ENCODE measurements at places on chromosomes 11 and 22. TPM values are rescaled to one million over a fixed set of nuclear protein-coding genes. Genes with fewer than 3 reads are reported as not detected.

- no peak for DNase-seq
These were observed 1.6 kb downstream of the YIF1A start for GRCh38 chr11:66287211-66287888.

DNA sequence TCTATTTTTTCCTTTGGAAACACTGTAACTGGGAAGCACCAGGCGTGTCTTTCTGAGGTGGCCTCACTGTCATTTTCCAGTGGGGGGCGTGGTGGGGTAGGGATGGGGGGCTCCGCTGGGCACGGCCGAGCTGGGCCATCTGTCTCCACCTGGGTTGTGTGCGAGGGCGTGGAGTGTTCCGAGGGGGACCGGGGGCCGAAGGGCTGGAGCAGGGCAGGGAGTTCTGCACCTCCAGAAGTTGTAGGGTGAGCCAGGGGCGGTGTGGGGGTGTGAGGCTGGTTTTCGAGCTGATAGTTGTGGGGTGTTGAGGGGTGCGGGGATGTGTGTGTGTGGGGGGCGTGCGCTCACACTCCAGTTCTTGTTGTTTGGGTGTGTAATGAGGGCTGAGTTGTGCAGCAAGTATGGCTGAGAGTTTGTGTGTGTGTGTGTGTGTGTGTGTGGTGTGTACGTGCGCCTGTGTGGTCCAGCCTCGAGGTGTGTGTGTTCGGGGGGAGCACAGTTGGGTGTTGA, 10.8 kb downstream of the YPEL4 start:
- no peak for DNase-seq

OR51I1 gene
- total RNA-seq, result 2.9 TPM

- no peak for DNase-seq
These were observed 12.9 kb downstream of the TSPAN32 start for GRCh38 chr11:2314525-2315394.

- no peak for DNase-seq
These were observed 49.8 kb downstream of the PACSIN2 start for GRCh38 chr22:42964994-42965699.

KCNK4 gene
- total RNA-seq, result not detected

MAFF gene
- 15.0 TPM for total RNA-seq

ANKK1 gene
- total RNA-seq, result not detected

GRCh38 chr22:48051796-48052620, 1289.6 kb downstream of the TBC1D22A start:
- DNase-seq, result no peak

DNA sequence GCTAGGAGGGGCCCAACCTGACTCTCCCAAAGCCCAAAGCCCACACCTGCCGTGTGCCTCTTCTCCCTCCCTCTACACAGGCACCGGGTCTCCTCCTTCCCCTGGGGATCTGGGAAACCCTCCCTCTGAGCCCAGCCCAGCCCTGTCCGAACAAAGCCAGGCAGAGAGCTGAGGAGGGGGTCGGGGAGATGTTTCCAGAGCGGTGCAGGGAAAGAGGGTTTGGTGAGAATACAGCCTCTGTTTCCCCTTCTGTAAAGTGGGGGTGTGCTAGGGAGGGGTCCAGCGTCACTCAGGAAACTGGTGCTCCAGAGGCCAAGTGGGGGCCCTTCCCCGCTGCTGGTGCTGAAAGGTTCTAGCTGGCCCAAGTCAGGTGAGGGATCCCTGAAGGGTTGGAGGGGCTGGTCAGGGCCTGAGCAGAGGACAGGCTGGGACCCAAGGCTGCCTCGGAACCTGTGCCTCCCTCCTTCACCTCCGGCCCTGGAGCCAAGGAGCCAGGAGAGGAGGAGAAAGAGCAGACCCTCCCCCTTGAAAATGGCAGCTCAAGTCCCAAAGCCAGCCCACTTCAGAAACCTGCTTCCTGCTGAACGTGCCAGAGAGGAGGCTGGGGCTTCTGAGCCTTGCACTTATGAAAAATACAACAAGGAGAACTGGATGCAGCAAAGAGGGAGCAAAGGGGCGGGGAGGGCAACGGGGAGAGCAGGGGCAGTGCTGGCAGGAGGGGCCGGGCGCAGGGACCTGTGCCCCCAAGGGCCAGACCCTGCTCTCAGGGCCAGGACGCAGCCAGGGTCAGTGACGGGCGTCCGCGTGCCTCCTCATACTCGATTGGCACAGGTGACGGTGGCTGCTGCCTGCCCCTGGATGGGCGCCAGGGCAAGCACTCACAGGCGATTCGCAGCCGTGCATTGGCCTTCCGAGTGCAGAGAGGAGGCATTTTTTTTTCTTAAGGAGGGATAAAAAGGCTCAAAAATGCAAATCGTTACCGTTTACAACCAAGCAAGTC, 43.2 kb downstream of the MACROD1 start:
- DNase-seq, result no peak

C11orf91 gene
- 0.11 TPM for total RNA-seq

PRG3 gene
- not detected for total RNA-seq

DNA sequence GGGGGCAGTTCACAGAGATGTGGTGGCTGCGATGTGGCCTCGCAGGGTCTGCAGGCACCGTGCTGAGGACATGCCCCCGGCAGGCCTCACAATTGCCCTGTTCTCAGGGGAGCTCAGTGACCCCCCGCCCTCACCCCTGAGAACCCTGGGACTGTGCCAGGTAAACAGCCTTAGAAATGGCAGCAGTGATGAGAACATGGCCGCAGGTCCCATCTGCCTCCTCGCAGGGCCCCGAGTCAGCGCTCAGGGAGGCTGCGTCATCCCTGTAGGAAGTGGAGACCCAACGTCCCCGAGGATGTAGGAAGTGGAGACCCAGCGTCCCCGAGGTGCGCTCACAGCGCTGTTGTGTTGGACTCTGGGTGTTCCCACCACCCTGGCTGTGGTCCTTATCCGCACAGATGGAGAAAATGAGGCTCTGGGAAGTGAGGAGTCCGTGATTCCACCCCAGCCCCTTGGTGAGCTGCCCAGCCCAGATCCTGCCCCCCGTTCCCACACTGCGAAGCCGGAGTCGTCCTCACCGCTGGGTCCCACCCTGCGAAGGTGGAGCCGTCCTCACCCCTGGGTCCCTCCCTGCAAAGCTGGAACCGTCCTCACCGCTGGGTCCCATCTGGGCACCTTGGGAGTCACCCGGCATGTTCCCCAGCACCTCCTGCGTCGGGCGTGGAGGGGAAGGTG, 1086.8 kb downstream of the BRD1 start:
- no peak for DNase-seq

DNA sequence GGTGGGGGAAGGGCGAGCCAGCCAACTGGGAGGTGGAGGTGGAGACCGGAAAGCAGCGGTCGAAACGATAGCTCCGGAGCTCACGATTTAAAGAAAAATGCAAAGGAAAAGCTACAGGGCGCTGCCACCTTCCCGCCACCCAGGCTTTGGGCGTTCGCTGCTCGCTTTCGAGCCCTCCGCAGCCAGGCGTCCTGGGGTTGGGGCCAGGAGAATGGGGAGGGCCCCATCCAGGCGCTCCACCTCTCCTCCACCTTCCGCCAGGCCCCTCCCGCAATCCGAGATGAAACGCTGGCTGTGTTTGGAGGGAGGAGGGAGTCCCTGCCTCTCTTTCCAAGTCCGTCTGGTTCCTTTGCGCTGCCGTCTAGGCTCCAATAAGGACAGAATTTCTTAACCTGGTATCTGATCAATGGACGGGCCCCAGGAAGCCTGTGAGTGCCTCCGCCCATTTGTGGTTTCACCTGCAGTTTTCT, 483 bp upstream of the ABTB2 start:
- DNase-seq, result peak; percentile 81

DNA sequence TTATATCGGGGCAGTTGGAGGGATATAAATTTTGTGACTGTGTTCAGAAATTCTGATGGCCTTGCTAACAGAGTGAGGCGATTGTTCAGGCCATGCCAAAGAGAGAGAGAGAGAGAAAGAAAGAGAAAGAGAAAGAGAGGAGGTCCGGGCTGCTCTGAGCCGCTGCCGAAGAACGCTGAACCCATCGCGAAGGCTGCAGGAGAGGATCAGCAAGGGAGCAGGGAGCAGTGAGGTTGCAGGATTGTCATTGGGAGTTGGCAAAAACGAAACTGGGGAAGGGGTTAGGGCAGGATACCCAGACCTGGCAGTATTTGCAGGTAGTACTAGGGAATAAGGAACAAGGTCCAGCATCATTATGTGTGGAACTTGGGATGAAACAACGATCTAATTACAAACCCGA, 537.1 kb downstream of the INSC start:
- DNase-seq, result no peak

GRCh38 chr11:124831897-124832296, 31.7 kb upstream of the MSANTD2 start:
- DNase-seq, result no peak

GRCh38 chr22:40203572-40203971, 25.8 kb downstream of the TNRC6B start:
- no peak for DNase-seq

KLHL35 gene
- total RNA-seq, result not detected

FZD4 gene
- 3.0 TPM for total RNA-seq

OR51B4 gene
- total RNA-seq, result 21.5 TPM

PNPLA3 gene
- 4.3 TPM for total RNA-seq

- peak; percentile 30 for DNase-seq
These were observed 56.1 kb downstream of the KIAA1671 start for GRCh38 chr22:25008666-25009065.

GRCh38 chr22:21624120-21624879, 5.5 kb downstream of the YDJC start:
- DNase-seq, result no peak

DNA sequence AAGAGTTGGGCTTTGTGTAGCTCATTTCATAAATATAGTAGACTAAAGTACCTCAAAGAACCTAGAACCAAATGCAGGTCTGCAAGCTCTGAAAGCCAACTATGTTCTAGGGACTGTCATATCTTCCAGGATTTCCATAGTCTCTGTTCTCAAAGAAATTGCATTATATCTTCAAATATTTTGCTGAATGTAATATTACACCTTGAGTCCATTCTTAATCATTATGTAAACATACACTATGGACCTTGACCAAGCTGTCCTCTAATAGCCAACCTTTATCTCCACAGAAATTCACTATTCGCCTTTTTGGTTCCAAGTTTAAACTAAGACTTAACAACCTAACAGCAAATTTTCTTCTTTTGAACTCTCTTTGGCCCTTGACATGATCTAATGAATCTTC, 678.7 kb upstream of the ARHGAP42 start:
- DNase-seq, result no peak

DNA sequence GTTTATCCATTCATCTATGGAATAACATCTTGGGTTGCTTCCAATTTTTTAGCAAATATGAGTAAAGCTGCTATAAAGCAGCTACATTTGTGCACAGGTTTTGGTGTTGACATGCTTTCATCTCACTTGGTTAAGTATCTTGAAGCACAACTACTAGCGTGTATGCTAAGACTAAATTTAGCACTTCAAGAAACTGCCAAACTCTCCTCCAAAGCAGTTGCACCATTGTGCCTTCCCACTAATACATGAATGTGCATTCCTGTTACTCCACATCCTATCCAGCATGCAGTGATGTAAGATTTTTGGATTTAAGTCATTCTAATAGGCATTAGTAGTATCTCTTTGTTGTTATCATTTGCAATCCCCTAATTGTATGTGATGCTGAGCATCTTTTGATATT, 230.7 kb downstream of the KCNA4 start:
- DNase-seq, result no peak

GRCh38 chr11:9943386-9944110, 279.7 kb downstream of the SWAP70 start:
- no peak for DNase-seq

IL17REL gene
- not detected for total RNA-seq
